ENCODE measurements at places on chromosomes 5 and 9.

DNA sequence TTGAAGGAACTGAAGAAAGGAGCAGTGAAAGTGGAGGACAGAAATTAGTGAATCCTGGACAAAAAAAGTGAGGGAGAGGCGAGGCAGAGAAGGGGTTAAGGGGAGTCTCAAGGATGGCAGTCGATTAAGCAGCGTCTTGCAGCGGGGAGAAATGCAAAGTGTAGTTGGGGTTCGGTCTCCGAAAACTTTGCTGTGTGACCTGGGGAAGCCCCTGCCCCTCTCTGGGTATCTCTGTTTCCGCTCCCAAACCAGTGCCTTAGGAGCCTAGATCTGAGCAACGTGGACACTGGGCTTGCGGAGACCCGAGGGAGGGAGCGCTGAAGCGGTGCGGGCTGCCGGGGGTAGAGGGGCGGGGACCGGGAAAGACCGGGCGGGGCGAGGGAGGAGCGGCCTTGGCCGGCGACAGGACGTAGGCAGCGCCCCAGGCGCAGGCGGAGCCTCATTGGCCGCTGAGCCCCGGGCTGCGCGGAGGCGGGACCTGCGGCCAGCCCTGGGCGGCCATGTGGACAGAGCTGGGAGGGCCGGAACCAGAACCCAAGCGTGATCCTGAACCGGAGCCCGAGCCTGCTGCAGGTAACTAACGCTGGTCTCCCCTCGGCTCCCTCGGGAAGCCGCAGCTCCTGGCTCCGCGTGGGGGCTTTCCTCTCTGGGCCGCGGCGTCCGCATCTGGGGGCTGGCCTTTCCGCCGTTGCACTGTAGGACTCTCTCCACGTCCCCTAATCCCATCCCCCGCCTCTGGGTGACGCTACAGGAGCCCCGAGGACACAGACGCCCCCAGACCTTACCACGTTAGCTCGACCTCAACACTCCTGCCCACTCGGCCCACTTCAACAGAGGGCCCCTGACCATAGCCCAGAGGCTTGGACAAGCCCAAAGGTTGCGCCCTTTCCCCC lies at the start of gene ALDH1B1:
ALDH1B1 (plus strand) TSS at position 468 of the 893 bp plus-strand sequence. CDS start 3,047 bp downstream, outside the sequence.
- peak; percentile 88 for DNase-seq

- no peak for DNase-seq
Measured at GRCh38 chr5:131783874-131784273, 12.9 kb downstream of the FNIP1 start.

- peak; percentile 75 for DNase-seq
Measured at GRCh38 chr5:57416278-57416994, 66.2 kb downstream of the ACTBL2 start.

DNA sequence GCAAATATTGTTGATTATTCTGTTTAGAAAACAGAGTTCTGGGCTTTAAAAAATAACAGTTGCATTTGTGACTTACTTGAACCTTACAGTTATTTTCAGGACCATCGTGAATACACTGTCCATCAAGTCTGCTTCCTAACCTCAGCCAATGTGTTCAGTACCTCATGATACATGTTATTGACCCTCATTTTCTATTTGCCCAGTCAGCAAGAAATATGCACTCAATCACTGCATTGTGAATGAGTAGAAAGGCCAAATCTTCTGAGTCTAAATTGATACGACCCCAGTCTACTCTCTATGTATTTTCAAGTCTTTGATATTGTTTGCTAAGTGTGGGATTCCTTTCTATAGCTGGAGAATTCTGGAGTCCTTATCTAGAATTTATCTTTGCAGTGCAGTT lies 156.2 kb downstream of the RAB3C start:
- no peak for DNase-seq

- no peak for DNase-seq
Measured at GRCh38 chr5:56386046-56386445, 152.9 kb upstream of the ANKRD55 start.

DNA sequence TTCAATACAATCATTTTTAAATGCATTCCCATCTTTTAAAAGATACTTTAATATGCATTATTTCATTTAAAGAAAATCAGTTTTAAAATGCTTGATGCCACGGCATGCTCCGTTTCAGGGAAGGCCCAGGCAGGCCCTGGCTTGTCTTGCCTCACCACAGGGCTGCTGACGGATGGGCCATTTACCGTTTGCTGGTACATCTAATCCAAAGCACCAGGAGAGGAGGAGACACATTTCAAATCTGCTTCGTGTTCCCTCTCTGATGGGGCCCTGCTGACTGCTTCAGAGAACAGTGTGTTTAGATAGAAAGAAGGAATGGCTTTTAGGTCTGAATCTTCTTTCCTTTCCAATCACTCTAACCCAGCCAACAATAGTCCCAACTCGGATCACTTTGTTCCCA lies 185.2 kb downstream of the DCP2 start:
- no peak for DNase-seq

GRCh38 chr5:174400461-174400860 lies 323.9 kb upstream of the MSX2 start:
- DNase-seq: no peak

DNA sequence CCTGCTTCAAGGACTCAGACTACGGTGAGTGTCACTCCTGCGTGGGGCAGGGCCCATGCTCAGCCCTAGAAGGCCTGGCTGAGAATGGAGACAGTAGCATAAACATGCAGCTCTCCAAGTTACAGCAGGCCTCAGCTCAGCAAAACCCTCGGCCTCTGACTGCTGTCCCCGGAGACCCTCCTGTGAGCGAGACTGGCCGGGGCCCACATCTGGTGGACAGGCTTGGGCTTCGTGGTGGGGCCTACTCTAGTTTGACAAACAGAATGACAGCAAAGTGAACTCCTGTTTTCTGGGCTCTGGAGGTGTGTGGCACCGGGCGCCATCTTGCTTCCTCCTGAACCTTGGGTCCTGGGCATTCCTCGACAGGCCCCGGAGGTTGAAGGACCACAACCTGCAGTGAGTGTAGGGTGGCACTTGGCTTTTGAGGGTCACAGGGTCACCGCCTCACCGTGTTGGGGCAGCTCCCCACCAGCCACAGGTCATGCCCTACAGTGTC lies 97.5 kb downstream of the PHF2 start:
- no peak for DNase-seq

GRCh38 chr5:38403406-38403805 lies 145.0 kb downstream of the EGFLAM start:
- peak; percentile 54 for DNase-seq

DNA sequence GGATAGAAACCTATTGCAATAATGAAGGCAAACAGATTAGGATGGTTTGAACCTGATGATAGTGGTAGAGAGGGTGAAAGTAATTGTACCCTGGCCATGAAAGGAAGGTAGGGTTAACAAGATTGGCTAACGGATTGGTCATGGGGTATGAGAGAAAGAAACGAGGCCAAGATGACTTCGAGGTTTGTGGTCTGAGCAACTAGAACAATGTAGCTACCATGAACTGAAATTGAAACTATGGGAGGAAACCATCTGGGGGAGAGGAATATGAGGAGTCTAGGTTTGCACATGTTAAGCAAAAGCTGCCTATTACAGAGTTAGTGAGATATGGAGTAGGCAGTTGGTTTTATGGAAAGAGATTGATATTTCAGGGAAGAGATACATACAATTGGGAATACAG lies 406.0 kb downstream of the PRELID2 start:
- no peak for DNase-seq

- DNase-seq: no peak
Measured at GRCh38 chr5:125452991-125453390, 706.6 kb upstream of the ZNF608 start.

DNA sequence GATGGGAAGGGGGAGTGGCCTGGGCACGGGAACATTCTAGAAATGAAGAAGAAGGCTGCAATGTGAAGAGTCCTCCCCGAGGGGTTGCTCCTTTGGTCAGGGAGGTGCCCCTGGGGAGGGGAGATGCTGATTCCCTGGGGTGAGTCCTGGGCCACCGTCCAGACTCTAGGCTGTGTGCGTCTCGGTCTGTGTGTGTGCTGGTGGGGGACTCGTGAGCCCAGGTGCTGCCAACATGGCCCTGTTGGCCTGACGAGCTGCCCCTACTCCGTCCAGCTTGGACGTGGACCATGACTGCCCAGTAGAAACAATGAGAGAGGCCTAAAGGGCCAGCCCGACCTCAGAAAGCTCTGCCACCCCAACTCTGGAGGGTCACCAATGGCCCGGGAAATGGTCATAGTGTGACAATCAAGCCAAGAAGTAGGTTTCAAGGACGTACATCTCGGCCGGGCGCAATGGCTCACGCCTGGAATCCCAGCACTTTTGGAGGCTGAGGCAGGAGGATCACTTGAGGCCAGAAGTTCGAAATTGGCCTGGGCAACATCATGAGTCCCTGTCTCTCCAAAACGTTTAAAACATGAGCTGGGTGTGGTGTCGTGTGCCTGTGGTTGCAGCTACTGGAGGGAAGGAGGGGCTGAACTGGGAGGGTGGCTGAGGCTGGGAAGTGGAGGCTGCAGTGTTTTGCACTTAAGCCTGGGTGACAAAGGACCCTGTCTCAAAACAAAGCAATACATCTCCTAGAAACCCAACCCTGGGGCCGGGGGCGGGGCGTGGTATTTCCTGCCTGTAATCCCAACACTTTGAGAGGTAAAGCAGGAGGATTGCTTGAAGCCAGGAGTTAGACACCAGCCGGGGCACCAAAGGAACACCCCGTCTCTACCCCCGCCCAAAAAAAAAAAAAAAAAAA lies 17.0 kb downstream of the LHX3 start:
- no peak for DNase-seq

- peak; percentile 87 for DNase-seq
Measured at GRCh38 chr5:33074548-33074947, 363.4 kb downstream of the NPR3 start.

- DNase-seq: no peak
Measured at GRCh38 chr9:86575137-86575536, 220.9 kb upstream of the TUT7 start.

DNA sequence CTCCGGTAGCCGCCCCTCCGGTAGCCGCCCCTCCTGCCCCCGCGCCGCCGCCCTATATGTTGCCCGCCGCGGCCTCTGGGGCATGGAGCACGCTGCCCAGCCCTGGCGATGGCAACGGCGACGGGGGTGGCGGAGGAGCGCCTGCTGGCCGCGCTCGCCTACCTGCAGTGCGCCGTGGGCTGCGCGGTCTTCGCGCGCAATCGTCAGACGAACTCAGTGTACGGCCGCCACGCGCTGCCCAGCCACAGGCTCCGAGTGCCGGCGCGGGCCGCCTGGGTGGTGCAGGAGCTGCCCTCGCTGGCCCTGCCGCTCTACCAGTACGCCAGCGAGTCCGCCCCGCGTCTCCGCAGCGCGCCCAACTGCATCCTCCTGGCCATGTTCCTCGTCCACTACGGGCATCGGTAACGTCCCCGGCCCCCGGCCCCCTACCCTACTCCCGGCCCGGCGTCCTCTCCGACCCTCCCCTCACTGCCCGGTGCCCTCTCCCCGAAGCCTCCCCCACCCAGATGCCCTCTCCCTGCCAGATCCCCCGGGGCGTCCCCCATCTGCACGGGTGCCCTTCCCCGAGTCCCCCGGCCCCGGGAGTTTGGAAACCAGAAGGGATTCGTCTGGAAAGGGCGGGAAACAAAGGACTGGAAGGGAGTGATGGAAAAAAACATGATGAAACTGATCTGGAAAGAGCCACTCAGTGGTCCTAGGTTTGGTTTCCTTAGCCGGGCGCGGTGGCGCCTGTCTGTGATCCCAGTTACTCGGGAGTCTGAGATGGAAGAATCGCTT lies 417 bp downstream of the SRD5A1 start:
- peak; percentile 59 for DNase-seq

- DNase-seq: peak; percentile 91
Measured at GRCh38 chr9:12784461-12785259, 9.8 kb downstream of the LURAP1L start.

GRCh38 chr5:139808481-139809330 lies 13.1 kb downstream of the PSD2 start:
- DNase-seq: peak; percentile 60

DNA sequence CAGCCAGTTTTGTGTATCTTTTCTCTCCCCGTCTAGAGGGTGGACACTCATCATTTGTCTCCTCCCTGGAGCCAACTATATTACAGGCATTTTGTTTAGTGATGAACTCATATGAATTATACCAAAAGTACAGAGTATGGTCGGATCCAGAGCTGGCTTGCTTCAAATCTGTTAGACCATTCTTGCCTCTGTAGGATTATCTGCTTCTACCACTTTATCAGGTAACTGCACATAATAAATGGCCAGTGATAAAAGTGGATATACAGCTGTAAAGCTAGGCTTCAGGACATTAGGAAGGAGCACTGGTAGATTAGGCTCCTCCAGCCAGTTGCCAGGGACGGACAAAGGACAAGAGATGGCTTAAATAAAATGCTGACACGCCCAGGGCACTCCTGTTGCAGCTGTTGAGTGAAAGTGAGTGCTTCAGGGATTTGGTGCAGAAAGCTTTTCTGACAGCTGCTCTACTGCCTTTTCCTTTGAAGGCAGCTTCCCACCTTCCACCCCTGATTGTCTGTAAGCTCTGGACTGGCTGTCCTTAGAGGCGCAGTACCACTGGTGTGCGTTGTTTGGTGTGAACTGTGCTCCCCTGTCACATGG lies 259.2 kb downstream of the PDZD2 start:
- no peak for DNase-seq

GRCh38 chr9:78519786-78520185 lies 222.9 kb downstream of the PSAT1 start:
- DNase-seq: no peak

DNA sequence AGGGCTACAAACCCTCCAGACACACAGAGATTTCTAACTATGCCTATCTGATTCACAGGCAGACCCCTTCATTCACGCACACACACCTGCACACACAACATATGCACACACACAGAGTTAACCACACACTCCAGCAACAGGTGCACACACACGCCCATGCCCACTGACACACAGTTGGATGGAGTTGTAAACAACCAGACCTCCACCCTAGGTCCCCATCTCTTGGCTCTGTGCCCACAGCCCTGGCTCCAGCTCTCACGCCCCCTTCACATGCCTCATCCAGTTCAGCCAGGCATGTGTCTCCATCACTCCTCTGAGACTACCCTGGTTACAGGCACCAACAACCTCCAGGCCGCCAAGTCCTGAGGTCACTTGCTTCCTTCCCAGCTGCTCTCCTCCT lies 61.1 kb downstream of the PSD2 start:
- DNase-seq: no peak

- no peak for DNase-seq
Measured at GRCh38 chr5:173744551-173744950, 128.1 kb upstream of the BOD1 start.

DNA sequence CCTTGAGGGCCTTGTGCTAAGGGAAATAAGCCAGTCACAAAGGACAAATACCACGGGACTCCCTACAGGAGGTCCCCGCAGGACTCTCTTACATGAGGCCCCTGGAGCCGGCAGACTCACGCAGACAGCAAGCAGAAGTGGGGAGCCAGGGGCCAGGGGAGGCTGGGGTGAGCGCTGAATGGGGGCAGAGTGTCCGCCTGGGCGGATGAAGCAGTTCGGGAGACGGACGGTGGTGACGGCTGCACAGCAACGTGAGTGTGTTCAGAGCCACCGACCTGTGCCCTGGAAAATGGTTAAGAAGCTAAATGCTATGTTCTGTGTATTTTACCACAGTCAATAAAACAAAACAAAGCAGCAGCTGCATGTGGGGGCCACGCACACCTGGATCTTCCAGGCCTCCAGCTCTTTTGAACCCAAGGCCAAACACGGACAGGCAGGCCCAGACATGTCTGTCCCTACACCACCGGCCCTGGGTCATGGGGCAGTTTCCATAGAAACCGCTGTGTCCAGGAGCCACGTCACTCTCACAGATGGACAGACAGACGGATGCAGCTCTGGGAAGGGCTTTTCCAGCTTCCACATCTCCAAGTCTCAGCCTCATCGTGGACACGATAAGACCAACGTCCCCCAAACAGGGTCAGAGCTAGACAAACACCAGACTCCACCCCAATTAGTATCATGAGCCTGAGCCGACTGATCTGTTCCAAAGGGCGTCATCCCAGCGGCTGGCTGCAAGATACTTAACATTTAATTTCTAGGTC lies 103.9 kb downstream of the VAV2 start:
- DNase-seq: no peak
